ENCODE measurements at places on chromosomes 12 and 14. TPM values are rescaled to one million over a fixed set of nuclear protein-coding genes. Genes with fewer than 3 reads are reported as not detected.

DNA sequence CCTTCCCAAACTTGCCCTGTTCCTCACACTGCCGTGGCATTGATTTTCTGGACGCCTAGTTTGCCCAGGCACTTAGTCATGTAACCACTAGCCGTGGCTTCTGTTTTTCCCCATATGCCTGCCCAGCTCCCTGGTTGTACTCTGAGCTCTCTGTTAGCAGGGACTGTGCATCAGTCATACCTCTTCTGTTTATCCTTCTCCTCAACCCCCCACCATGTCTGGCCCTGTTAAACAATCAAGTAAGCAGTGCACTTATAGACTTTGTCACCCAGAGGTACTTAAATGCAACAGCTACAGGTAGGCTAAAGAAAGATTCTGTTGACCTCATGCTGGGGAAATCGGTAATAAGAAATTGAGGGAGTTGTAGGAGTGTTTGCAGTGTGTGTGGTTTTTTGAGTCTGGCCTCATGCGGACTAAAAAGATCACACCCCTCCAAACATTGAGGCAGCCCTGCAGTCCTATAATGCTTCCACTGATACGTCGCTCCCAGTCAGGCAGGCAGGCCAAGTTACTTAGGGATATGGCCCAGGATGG, 17.0 kb downstream of the UBE3B start:
- DNase-seq, result no peak

- DNase-seq, result peak; percentile 78
Measured at GRCh38 chr12:6230321-6231110, 30.3 kb downstream of the CD9 start.

DNA sequence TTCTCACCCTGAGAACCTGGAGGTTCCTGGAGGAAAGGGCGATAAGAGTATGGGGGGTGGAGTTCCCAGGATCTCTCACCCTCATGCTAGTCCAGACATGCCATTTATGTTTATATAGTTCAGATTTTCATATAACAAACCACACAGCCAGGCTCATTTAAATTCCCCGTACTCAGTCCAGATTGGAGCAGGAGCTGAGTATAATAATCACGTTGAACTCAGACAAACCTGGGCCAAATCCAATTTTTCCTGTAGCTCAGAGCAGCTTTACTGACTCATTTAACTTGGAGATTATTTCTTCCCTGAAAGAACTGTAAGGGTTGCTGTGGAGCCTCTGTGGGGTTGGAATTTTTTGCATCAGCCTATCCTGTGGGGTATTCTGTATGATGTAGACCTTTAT, 660.8 kb downstream of the TMEM121 start:
- DNase-seq, result no peak

- DNase-seq, result no peak
Measured at GRCh38 chr14:64719601-64720000, 15.4 kb downstream of the PLEKHG3 start.

- no peak for DNase-seq
Measured at GRCh38 chr14:41805633-41806032, 199.0 kb downstream of the LRFN5 start.

The RASSF9 gene
- total RNA-seq, result 0.32 TPM

The SLC38A4 gene
- 11.0 TPM for total RNA-seq

- no peak for DNase-seq
Measured at GRCh38 chr12:52494100-52494499, 1.0 kb upstream of the KRT6A start.

The PTPRQ gene
- total RNA-seq, result 0.32 TPM

- no peak for DNase-seq
Measured at GRCh38 chr12:19110221-19110940, 19.2 kb upstream of the PLEKHA5 start.

DNA sequence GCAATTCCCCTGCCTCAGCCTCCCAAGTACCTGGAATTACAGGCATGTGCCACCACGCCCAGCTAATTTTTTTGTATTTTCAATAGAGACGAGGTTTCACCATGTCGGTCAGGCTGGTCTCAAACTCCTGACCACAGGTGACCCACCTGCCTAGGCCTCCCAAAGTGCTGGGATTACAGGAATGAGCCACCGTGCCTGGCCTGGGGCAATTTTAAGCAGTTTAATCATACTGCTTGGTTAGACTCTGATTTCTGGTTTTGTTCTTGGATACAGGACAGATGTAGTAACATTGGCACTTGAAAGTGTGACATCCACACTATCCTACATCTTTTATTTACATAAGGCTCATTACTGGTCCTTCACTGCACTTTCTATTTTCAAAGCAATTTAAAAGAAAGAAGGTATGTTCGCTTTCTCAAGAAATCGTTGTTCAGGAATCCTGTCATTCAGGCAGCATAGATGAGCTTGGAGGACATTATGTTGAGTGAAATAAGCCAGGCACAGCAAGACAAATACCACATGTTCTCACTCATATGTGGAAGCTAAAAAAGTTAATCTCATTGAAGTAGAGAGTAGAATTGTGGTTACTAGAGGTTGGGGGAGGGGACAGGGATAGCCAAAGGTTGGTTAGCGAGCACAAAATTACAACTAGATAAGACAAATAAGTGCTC, 4.0 kb upstream of the NUAK1 start:
- DNase-seq, result no peak

- no peak for DNase-seq
Measured at GRCh38 chr12:121903202-121903601, 14.6 kb downstream of the PSMD9 start.

DNA sequence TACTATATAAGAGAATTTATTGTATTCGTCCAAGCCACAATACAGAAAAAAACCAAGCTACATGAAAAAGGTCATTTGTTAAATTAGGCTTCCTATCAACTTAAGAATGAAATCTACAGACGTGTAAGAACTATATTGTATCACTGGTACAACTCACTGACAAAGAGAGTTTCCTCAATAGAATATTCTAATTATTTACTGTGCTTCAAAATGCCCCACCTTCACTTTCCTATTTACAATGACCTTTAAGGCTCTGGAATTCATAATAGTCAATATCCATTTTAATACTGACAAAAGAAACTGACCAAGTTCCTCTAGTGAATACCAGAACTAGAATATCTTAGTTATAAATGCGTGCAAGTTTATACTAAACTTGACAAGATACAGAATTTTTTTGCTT, 55.9 kb downstream of the C2CD5 start:
- DNase-seq, result no peak

The CMKLR1 gene
- total RNA-seq, result 1.7 TPM

The KRT2 gene
- total RNA-seq, result not detected

DNA sequence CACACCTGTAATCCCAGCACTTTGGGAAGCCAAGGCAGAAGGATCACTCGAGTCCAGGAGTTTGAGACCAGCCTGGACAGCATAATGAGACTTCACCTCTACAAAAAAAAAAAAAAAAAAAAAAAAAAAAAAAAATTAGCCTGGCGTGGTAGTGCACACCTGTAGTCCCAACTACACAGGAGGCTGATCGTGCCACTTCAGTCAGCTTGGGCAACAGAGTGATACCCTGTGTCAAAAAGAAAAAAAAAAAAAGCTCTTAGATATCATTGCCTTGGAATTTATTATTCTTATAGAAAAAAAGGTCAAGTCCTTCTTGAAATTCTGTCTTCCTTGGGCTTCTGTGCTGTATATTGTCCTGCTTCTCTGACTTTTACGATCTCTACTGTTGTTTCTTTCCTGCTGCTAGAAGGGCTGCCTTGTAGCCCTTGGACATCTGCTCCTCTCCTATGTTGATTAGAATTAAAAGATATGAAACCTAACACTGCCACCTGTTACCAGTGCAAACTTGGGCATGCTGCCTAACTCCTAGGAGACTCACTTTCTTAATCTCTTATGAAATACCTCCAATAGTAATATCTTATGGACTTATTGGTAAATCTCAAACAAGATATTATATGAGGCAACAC, 5.7 kb downstream of the TMEM19 start:
- no peak for DNase-seq

- no peak for DNase-seq
Measured at GRCh38 chr14:68668028-68668427, 124.8 kb downstream of the ZFP36L1 start.

The STAT2 gene
- total RNA-seq, result 296 TPM

DNA sequence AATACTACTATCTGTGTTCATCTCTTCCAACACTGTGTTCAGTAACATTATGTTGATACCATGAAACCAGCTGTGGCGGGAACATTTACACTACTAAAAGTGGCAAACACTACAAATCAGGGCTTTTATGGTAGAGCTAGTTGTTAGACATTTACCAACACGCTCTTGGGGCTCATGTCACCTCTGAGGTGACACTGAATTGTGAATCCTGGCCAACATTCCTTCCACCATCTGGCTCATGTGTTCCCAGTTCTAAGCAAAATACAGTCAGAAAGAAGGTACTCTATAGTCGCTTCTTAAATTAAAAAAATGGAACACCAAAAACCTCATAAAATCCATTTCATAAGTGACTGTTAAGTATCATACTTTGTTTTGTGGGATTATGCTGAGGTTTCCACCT, 436.6 kb downstream of the FUT8 start:
- no peak for DNase-seq

The RNU4-1 gene
- total RNA-seq, result under 0.01 TPM

DNA sequence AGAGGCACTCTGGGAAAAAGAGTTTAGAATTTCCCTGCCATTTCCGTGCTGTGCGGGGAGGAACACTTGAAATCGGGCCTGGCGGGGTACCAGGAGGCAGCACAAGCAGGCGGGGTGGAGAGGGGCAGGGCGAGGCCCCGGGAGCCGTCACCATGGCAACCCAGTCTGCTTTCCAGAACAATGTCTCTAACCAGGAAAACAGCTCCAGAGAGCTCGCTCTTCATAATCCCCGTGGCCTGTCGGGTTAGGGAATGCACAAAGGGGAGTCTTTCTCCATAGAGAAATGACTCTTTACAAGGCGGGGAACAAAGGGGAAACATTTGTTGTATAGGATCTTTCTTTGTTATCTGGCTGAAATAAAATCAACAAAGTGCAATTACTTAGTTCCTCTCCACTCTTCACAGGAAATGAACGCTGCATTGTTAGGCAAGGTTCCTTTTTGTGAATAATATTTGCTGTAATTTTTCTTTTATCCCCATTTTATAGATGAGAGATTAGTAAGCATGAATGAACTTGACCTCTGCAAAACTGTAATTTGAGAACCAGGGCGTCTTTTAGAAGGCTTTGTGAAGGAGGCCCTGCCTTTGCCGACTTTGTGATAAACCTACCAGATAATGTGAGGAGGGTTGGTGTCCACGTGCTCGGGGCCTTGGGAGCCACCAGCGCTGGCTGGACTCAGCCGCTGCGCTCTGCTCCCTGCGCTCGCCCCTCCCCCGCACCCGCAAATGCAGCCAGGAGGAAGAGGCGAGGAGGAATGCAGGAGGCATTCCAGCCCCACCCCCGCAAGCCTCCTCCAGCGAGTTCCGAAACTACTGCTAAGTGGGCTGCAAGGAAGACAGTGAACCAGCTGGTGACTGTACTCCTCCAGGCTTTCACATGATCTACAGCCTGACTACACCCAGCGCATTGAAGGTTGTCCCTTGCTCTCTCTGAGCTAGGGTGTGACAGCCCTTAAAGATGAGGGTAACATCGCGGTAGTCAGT, 105.2 kb upstream of the ATF7IP start:
- peak; percentile 92 for DNase-seq

The DPPA3 gene
- not detected for total RNA-seq

GRCh38 chr14:34224221-34224620, 237.8 kb downstream of the SPTSSA start:
- no peak for DNase-seq

- DNase-seq, result peak; percentile 97
Measured at GRCh38 chr12:26523708-26524150, 309.3 kb downstream of the ITPR2 start.

The ASIC1 gene
- 1.6 TPM for total RNA-seq

The OR6C2 gene
- total RNA-seq, result not detected

DNA sequence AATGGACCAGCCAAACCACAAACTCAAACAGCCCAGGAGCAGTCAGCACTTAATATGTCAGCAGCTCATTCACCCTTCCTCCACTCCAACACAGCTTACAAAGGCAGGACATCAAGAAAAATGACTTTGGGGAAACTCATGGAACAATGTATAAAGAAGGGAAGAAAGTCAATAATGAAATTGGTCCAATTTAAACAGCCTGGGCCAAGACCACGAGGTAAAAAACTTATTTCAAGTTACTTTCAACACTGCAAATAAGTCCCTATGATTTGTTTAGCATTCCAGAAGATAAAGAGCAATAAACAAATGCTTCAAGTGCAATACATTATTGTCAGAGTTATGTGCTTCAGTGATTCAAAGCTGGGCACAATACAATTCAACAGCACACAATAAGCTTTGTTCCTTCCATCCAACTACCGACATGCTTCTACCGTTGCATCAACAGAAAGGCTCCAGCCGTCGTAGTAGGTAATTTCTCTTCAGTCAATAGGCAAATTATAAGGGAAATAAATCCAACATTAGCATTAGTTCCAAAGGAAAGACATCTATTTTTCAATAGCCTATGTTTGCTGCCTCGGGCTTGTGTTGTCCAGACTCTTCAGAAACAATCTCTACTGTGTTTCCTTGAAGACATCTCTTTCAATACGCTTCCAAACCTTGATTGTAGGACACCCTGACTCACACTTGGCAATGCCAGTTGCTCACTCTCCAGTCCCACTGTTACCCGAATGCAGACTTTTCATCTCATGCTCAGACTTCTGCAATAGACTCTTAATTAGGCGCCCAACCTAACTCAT, 225.7 kb downstream of the NUAK1 start:
- DNase-seq, result peak; percentile 51

DNA sequence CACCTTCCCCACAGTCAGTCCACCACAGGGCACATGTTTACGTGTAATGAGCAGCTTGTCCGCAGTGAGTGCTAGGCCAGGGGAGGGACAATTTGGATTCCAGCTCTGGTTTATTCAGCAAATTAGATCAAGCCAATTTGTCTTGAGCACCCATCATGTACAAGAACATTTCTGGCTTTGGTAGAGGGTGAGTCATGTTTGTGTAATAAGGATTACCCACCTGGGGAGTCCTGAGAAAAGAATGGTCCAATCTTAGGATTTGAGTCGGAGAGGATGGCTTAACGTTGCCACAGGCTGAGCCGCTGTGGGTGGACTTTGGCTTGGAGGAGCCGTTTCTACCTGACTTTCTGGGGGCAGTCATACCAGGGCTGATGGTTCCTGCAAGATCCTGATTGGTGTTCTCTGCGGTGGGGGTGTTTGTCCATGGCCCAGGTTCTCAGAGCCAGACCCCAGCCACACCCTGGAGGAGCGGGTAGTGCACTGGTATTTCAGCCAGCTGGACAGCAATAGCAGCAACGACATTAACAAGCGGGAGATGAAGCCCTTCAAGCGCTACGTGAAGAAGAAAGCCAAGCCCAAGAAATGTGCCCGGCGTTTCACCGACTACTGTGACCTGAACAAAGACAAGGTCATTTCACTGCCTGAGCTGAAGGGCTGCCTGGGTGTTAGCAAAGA, 143.7 kb downstream of the SMOC1 start:
- no peak for DNase-seq

DNA sequence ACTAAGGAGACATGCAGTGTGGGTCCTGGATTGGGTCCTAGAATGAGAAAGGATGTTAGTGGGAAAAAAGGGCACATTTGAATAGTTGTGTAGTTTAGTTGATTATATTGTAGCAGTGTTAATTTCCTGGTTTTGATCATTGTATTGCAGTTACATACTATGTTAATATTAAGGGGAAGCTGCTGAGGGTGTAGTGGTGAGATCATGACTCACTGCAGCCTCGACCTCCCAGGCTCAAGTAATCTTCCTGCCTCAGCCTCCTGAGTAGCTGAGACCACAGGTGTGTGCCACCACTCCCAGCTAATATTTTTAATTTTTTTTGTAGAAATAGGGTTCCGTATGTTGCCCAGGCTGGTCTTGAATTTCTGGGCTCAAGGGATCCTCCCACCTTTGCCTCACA, 21.7 kb downstream of the BORCS5 start:
- DNase-seq, result no peak

Measured in fibroblast of villous mesenchyme (primary cell).